ENCODE measurements at places on chromosomes 6 and 20. TPM values are rescaled to one million over a fixed set of nuclear protein-coding genes. Genes with fewer than 3 reads are reported as not detected.

- DNase-seq, result peak; percentile 95
- H3K27me3 ChIP-seq, result peaks cover 21% of the 10 kb centered on the region
- H3K27ac ChIP-seq, result peak overlapping the region; percentile 96
- H3K4me1 ChIP-seq, result peaks cover 49% of the 10 kb centered on the region
Measured at GRCh38 chr6:26532699-26533531, 5.3 kb upstream of the HMGN4 start.

Gene DHX35
- 20.7 TPM for total RNA-seq

- no peak overlapping the region for H3K4me3 ChIP-seq
- DNase-seq, result no peak
- peaks cover 19% of the 10 kb centered on the region for H3K36me3 ChIP-seq
- H3K4me1 ChIP-seq, result peaks cover 17% of the 10 kb centered on the region
Measured at GRCh38 chr6:112957536-112957916, 610.4 kb downstream of the RFPL4B start.

Gene LY6G6C
- 1.2 TPM for total RNA-seq

GRCh38 chr20:4966826-4967751 is 34.2 kb downstream of the SLC23A2 start:
- peaks cover 5% of the 10 kb centered on the region for H3K36me3 ChIP-seq
- peak overlapping the region; percentile 89 for H3K27ac ChIP-seq
- DNase-seq, result no peak
- H3K27me3 ChIP-seq, result no peaks in the 10 kb centered on the region
- no peaks in the 10 kb centered on the region for H3K4me1 ChIP-seq

DNA sequence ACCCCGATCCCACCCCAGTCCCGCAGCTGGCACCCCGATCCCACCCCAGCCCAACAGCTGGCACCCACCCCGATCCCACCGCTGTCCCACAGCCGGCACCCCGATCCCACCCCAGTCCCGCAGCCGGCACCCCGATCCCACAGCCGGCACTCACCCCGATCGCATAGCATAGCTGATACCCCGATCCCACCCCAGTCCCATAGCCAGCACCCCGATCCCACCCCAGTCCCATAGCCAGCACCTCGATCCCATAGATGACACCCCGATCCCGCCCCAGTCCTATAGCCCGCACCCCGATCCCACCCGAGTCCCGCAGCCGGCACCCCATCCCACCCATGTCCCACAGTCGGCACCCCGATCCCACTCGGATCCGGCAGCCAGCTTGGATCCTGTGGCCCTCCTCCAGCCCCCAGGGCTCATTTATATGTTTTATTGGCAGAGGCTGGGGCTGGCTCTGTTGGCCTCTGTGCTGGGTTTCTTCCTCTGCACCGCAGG is 897 bp upstream of the GMEB2 start:
- H3K4me3 ChIP-seq, result peak overlapping the region; percentile 87
- no peaks in the 10 kb centered on the region for H3K27me3 ChIP-seq
- H3K27ac ChIP-seq, result no peak overlapping the region
- H3K36me3 ChIP-seq, result peaks cover under 1% of the 10 kb centered on the region

- no peak overlapping the region for H3K4me3 ChIP-seq
- no peak overlapping the region for H3K27ac ChIP-seq
- peaks cover 3% of the 10 kb centered on the region for H3K4me1 ChIP-seq
- peaks cover 29% of the 10 kb centered on the region for H3K36me3 ChIP-seq
Measured at GRCh38 chr6:122681705-122682104, 71.5 kb downstream of the PKIB start.

Measured in neural crest cell (in vitro differentiated cells).